Kidney epithelial cell (primary cell): ENCODE measurements at places on chromosomes 6 and 20. TPM values are rescaled to one million over a fixed set of nuclear protein-coding genes. Genes with fewer than 3 reads are reported as not detected.

DNA sequence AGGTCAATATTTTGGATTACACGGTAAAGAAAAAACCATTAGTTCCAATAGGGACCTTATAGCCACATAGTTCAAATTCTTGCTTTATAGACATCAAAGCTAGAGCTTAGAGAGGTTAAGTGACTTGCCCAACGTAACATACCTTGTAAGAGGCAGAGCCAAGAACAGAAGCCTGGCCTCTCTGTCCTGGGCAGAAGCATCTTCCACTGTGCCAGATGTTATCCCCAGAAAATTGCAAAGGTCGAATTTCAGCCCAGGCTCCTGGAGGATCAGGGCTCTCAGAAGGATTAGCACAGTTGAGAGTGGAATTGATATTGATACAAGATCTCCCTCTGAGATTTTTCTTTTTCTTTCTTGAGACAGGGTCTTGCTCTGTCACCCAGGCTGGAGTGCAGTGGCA, 6.1 kb downstream of the SMIM28 start:
- no peak for DNase-seq

- peak; percentile 7 for DNase-seq
Measured at GRCh38 chr6:50791900-50792508, 26.7 kb upstream of the TFAP2B start.

- DNase-seq: no peak
Measured at GRCh38 chr6:9927275-9927674, 487.6 kb downstream of the TFAP2A start.

- no peak for DNase-seq
Measured at GRCh38 chr20:3777716-3778629, 3.3 kb downstream of the SPEF1 start.

The HDGFL1 gene
- total RNA-seq: not detected in 2 replicates

The CST4 gene
- not detected in 2 replicates for total RNA-seq

The MAFB gene
- 3.5 and 5.2 TPM in 2 replicates for total RNA-seq
